ENCODE measurements at places on chromosomes 2 and 18.

GRCh38 chr2:71592181-71592711, 138.9 kb downstream of the DYSF start:
- no peak for DNase-seq

GRCh38 chr18:39051013-39051412, 1485.4 kb upstream of the CELF4 start:
- no peak for DNase-seq

- no peak for DNase-seq
Measured at GRCh38 chr2:205189301-205189700, 493.0 kb upstream of the NRP2 start.

DNA sequence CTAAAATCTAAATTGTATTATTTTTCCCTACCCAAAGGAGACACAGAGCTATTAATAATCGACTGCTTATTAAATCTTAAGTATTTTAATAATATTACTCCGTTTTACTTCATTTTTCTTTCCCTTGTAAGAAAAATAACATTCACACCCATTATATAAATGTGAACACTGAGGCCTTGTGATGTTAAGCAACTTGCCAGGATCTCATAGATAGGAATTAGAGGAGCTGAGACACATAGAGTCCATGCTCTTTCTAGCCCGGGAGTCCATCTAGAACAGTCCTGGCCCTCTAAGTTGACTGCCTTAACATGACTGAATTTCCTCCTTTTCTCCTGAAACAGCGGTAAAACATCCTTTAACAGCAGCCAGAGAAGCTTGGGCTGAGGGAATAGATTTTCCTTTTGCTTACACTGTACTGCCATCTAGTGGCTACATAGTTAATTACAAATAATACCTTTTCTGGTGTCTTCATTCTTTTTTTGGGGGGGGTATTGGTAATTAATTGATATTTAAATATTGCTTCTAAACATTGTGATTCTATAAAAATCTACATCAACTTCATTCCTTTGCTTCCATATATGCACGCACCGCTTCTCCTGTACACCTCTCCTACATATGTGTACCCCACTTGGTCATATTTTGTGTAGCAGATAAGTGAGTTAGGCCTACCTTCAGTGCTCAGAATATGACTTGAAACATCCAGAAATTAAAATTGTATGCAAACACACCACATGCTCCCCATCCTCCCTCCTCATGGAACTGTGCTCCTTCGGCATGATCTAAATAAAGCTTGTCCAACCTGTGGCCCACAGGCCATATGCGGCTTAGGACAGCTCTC, 125.8 kb upstream of the HNMT start:
- DNase-seq: peak; percentile 51

DNA sequence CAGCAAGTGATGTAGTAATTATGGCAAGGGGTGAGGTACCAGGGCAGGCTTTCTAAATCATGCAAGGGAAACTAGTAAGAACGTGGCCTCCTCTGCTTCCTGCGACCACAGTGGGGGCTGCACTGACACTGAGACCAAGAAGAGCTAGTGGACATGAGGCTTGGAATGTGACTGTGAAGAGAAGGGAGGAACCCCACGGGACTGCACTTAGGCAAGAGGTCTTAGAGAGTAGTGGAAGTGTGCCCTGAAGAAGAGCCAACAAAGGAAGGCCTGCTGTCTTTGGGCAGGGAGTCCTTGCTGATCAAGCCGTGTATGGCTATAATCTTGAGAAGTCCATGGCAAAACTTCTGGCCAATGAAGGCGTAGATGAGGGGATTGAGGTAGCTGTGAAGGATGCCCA, 8.9 kb upstream of the RUFY4 start:
- DNase-seq: no peak

DNA sequence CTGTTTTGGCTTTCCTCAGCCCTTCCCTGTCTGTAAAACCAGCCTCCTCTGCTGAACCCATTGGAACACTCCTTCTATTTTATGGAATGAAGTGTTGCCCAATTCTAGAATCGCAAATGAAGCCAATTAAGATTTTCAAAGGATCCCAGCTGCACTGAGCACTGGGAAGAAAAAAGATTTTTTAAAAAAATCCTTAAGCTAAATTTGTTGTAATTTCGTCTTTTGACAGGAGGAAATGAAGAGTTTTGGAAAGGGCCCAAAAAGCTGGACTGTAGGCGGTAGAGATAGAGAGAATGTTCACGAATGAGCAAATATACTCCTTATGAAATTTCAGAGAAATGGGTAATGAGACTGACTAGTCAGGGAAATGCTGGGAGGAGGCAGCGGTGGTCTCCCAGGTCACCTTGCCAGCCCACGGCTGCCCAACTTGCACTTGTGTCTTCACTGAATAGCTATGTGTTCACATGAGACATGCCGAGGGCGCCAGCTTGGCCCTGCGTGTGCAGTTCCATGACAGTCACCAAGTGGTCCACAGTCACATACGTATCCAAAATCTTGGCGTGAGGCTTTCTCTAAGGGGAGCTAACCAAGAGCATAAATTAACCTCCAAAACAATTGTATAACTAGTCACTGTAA, 69.9 kb downstream of the SGPP2 start:
- no peak for DNase-seq

- DNase-seq: peak; percentile 93
Measured at GRCh38 chr2:166375736-166376487, at the start of gene SCN9A. SCN9A (minus strand) TSS chr2:166375944; CDS start chr2:166311756, 64,188 bp downstream.

DNA sequence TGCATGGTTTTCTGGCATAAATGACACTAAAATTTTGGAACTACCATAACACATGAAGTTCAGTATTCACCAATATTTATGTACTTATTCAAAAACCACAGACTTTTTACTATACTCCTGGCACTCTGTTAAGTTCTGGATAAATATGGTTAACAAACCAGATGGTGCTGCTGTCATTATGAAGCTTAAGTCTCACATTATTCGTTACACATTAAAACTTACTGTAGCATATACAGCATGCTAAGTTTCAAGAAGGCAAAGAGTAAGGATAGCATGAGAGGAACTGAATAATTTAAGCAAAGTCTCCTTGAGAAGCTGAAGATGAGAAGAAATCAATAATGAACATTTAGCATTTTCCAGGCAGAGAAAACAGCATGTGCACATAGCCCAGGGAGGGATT, 929.5 kb downstream of the NRXN1 start:
- DNase-seq: no peak

DNA sequence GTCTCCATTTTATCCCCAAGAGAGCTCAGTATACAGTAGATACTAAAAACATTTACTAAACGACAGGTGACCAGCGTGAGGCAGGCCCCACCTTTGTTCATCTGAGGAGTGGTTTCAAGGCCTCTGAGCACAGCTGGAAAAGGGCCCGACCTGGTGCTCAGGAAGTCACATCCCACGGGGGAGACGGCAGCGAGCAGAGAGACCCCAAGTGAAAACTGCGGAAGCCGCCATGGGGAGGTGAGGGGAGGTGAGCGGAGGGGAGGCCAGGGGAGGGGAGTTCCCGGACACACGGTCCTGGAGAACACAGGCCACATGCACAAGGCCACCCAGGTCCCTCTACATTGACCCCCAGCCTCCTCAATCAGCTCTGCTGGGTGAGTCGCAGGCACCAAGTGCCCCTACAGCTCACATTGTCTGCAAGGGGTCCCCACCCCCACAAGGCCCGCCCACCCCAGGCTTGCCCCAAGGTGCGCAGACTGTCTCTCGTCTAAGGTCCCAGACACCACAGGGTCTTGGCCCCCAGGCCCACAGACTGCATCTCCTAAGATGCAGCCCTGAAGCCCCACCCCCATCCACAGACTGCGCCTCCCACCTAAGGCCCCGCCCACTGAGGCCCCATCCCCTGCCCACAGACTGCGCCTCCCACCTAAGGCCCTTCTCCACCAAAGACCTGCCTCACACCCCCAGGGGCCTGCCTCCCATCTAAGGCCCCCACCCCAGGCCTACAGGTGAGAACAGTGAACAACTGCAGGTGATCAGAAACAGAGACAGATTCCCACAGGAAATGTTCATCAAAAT, 19.1 kb downstream of the PARD6G start:
- DNase-seq: no peak

- DNase-seq: no peak
Measured at GRCh38 chr18:57543560-57543959, 42.9 kb downstream of the FECH start.

DNA sequence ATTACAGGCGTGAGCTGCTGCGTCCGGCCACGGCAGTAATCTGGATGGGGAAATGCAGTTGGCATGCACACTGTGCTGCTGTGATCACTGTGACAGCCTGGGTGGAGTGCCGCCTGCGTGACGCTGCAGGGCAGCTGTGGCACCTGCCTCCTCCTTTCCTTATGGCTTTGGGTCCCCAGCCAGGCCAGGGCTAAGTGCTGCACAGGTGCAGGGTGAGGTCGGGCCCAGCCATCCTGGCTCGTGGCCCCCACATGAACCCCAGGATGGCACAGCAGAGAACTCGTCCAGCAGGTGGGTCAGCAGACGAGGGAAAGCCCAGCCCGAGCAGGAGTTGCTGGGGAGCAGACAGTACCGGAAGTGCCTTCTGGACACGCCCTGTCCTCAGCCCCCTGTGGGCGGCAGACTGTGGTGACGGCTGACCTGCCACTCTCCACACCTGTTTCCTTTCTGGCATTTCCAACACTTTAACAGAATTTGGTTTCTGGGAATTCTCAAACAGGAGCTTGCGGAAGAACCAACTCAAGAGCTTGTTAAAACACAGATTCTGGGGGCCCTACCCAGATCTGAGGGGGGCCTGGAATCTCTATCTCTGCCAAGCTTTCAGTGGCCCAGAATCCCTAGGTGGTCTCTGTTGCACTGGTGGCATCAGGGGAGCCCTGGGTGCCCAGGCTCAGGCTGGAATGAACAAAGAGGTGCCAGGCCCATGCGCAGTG, 16.9 kb downstream of the HS1BP3 start:
- no peak for DNase-seq

DNA sequence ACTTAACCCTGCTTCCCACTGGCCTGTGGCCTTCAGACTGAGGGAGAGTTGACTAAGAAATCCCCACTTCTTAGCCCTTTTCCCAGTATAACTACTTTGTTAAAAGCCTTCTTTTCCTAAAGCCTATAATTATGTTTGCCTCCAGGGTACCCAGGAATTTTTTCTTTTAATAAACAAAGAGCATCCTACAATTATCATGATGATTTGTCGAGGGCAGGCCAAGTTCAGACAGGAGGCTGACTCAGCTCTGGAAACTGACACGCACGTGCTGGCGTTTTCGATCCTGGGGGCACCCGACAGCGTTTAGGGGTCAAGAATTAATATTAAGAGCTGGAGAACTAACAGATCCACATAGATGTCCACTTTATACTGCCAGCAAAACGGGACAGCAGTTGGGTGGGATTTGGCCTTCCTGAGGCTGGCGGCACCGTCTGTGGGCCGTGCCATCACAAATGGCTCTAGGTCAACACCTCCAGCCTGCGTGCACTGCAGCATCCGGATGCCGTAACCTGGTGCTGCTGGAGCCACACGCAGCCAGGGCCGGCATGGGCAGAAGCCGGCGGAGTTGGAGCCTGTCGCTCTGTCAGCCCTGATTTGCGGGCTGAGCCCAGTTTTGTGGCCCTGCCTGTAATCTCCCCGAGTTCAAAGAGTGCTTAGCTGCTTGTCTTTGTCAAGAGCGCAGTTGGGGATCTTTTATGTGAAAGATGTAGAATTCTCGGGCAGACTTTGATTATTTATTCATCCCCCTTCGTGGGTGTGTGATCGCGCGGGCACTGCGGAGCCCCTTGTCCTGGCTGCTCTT, 191.0 kb downstream of the GLI2 start:
- DNase-seq: no peak

DNA sequence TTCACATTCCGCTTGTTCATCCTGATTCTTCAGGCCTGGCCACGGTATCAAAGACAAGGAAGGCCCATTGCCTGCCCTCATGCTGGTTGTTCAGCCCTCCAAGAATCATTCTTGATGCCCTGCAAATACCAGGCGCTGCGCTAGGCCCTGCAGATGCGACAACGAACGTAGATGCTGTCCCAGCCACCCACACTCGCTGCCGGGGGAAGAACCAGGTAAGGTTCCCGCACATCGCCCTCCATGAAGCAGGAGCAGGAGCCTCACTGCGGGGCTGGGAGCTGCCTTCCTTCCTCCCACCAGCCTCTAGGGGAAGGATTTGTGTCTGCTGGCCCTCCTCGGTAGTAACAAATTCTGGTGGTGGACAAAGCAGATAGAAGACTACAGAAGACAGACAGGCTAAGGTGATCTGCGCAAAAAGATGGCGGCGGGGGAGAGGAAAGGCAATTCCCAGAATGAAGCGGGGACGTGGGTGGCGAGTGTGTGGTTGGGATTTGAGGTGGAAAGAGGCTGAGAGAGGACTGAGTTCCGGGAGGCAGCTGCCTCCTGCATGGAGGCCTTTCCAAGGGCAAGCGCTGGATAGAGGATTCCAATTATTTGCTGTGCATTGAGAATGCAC, 19.8 kb upstream of the GPR55 start:
- DNase-seq: no peak

DNA sequence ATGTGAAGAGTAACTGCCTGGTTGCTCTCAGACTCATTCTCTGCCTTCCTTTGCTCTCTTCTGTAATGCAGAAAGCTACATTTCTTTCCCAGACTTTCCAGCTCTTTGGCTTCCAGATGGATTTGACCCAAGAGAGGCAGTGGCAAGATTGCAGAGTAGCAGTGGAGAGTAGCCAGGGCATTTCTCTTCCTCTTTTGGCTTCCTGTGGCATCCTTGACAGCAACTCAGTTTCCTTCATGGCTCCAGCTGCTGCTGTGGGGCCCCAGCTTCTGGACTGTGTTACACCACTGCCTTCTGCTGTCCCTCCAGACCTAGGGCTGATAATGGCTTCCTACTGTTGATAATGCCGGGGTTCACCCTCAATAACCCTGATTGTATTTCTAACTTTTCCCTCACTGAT, 469.4 kb upstream of the SPRED2 start:
- no peak for DNase-seq

GRCh38 chr2:148599109-148599991, 45.2 kb upstream of the EPC2 start:
- DNase-seq: no peak

DNA sequence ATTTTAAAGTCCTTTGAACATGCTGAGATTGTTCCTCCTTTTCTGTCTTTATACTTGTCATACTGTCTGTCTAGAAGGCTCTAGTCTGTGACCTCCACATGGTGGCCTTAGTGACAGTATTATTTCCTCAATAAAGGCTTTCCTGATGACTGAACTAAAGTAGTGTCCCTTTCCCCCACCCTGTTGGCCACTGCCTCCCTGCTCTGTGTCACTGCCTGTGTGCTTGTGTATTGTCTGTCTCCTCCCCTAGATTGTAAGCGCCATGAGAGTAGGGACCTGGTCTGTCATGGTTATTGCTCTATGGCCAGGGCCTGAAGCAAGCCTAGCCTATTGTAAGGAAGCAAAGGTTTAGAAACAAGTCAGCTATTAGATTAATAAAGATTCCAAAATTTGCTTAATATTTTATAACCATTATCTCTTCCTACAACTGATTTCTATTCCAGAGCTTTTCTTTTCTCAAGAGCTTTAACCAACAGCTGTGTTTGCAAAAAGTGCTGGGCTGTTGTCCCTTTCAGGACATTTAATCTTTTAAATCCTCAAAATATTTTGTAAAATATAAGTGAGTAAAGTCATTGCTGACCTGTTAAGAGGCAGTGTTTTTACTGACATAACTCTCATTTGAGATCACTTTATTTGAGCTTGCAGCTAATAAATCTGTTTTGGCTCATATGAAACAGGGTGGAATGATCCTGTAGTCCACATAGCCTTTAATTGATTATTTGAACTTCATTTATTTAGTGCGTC, 35.5 kb downstream of the DIS3L2 start:
- no peak for DNase-seq

GRCh38 chr2:105738658-105739241, 6.0 kb upstream of the NCK2 start:
- DNase-seq: no peak
